Stimulated activated effector memory CD8-positive, alpha-beta T cell treated with anti-CD3 and anti-CD28 coated beads, Interleukin-12 subunit alpha, Interleukin-12 subunit beta, amount 100 ng/mL, for 72 hours (primary cell): ENCODE measurements at places on chromosomes 1 and 21.

DNA sequence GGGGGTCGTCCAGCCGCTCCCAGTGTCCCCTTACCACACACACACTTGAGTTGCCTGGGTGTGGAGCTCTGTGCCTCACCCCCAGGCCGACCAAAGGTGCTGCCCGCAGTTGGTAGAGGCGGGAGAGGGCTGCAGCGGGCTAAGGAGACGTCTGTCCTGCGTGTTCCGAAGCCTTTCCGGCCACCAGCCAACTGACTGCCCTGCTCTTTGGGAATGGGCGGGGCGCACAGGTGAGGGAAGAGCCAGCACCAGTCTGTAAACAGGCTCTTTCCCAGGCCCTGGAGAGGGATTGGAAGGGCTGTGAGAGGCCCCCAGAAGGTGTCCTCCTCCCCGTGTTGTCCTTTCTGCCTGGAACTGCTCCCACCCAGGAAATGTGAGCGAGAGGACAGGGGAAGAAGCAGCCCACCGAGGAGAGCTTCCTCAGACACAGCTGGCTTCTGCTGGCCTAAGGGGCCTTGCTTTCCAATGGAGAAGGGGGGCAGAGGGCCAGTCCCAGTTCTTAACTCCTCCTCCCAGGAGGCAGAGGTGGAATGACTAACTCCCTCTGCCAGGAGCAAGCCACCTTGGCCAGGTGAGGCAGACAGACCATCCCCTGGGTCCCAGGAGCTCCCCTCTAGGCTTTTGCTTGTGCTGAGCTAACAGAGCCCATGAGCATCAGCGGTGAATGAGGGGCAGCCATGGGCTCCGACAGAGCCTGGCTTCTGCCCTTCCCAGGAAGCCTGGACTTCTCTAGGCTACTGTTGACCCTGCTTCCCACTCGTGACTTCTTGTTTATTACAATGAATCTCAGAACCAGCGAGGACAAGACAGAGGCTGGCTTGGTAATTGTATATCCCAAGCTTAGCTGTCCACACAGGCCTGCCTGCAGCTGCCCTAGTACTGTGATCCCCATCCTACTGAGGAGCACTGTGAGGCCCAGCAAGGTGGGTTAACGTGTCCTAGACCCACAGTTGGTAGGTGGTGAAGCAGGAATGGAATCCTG is 158.1 kb upstream of the COA6 start:
- DNase-seq: no peak

DNA sequence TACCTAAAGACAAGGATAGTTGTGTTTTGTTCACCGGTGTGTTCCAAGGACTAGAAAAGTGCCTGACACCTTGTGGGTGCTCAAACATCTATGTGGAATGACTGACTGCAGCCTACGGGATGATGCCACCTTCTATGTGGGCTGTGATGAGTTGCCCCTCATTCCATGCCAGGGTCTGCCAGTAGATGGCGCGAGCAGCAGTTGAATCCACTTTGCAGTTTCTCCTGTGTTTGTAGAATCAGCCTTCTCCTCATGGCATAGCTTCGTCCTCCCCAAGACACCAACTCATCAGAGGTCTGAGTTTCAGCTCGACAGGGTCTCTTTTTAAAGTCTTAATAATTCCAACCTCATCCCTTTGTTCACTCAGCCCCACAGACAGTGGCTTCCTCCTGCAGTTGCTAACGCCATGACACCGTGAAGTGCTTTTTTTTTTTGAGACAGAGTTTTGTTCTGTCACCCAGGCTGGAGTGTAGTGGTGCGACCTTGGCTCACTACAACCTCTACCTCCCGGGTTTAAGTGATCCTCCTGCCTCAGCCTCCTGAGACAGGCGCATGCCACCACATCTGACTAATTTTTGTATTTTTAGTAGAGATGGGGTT is 133.7 kb downstream of the CAPN8 start:
- peak; percentile 74 for DNase-seq

DNA sequence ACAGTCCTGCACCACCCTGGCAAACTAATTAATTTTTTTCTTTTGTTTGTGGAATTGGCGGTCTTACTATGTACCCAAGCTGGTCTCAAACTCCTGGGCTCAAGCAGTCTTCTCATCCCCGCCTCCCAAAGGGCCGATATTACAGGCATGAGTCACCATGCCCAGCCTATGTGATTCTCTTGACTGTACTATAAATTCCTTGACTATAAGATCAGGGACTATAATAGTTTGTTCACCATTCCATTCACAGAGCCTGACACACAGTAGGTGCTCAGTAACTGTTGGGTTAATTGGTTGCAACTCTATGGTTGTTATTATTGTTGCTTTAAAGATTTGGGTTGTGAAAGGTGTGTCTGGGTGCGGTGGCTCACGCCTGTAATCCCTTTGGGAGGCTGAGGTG is 17.2 kb downstream of the DAP3 start:
- no peak for DNase-seq

DNA sequence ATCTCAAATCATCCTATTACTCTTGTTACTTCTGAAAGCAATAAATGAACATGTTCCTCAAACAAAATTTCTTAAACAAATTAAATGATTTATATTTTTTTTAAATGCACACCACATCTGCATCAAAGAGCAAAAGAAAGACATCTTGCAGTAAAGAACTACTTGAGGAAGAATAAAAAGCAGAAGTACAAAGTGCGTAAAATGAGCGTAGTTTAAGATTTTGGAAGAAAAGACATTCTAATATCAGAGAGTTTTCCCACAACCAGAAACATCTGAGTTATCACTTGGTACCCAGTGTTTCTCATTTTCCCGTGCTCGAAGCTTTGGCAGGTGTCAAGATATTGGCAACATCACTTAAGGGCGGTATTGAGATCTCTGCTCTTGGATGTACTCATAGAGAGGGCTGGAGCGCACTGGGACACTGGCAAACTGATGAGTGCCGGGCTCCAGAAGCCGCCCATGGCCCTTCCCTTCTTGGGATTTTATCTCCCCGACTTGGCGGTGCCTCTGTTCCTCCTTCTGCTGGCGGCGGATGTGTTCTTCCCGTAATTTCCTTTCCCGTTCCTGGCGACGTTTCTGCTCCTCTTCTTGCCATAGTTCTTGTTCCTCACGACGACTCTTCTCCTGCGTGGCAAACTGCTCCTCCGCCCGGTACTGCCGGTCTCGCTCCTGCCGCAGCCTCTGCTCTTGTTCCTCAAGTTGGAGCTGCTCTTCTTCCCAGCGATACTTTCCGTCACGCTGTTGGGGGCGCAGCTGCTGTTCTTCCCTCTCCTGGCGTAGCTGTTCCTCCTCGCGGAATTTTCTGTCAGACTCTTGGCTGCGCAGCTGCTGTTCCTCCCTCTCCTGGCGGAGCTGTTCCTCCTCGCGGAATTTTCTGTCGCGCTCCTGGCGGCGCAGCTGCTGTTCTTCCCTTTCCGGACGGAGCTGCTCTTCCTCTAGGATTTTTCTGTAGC is 7.9 kb downstream of the TCHH start:
- DNase-seq: no peak

- DNase-seq: no peak
These were observed 117.8 kb downstream of the RERE start for GRCh38 chr1:8699679-8700078.

DNA sequence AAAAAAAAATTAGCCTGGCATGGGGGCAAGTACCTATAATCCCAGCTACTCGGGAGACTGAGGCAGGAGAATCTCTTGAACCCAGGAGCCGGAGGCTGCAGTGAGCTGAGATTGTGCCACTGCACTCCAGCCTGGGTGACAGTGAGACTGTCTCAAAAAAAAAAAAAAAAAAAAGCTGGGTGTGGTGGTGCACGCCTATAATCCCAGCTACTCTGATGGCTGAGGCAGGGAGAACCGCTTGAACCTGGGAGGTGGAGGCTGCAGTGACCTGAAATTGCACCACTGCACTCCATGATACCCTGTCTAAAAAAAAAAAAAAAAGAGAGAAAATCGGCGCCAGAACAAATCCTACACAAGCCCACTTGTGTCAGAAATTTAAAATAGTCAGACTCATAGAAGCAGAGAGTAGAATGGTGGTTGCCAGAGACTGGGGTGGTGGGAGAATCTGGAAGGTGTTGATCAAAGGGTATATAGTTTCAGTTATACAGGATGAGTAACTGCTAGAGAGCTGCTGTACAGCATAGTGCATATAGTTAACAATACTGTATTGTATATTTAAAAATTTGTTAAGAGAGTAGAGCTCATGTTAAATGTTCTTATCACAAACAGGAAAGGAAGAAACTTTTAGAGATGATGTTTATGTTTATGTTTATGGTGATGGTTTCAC is 9.6 kb downstream of the DIP2A start:
- no peak for DNase-seq

- DNase-seq: no peak
These were observed 922 bp downstream of the CPT2 start for GRCh38 chr1:53197291-53198200.

DNA sequence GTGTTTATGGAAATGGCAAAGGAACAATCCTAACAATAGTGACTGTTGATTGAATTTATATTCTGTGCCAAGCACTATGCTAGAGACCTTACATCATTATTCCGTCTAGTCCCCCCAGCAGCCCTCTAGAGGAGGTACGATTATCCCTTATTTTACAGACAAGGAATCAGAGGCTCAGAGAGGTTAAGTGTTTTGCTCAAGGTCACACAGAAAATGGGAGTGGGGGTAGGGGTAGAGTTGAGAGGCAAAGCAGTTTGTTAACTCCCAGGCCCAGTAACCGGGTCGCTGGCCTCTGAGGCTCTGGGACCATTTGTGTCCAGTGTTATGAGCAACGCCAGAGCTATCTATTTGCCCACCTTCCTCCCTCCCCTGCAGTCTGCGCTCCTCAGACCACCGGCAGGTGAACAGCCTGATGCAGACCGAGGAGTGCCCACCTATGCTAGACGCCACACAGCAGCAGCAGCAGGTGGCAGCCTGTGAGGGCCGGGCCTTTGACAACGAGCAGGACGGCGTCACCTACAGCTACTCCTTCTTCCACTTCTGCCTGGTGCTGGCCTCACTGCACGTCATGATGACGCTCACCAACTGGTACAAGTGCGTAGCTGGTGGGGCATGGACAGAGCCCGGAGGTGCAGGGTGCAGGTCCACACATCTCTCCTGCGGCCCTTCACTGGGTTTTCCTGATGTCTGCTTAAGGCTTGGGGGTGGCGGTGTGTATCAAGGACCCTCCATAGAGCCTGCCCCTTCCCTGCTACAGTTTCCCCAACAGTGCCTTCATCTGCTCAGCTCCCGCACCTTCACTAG is 19.8 kb downstream of the SERINC2 start:
- DNase-seq: no peak

DNA sequence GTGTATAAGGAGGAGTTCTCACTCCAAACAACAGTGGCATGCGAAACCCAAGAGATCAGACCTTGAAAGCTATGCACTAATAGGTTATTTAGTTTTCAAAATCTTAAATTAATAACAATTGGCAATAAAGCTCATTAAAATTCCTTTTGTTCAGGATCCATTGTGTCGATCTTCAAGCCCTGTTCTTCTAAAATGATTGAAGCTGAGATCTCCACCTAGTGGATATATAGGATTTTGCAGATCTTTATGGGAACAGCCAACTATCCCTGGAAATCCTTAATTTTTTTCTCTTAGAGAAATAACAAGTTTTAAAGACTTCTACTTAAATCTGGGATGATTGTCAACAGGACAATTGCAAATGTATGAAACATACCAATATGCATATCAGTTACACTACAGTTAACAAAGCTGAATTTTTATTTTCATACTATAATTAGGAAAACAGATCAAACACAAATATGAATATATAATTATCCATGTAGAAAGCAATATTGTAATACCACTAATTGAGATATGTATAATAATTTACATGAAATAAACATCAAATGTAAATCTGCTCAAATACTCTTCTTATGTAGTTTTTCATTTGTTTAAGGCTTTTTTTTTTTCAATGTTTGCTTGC is 43.3 kb downstream of the LRRC53 start:
- DNase-seq: no peak

DNA sequence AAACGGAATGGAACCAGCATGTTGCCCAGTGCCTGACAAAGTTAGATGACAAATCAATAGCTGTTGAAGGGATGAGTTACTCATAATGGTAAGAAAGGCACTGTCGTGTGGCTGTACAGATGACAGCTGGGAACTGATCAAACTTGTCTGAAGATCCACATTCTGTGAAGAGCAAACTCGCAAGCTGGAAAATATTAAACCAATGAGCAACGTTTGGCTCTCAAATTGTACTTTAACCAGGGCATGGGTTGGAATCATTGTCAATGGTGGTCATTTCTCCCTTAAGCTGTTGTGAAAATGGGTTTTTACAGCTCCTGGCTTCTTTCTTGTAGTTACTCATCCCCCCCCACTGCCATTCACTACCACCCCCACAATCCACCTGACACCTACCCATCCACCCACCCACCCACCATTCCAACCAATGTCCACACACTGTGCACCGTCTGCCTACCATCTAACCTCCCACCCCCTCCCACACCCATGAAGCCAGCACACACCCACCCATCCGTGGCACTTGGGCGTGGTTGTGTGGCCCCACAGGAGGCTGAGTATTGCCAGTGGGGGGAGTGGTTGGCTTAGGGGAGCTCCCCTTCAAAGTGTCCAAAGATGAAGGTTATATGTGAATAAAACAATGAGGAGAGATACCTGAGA is 46.7 kb downstream of the CLDN14 start:
- DNase-seq: no peak

DNA sequence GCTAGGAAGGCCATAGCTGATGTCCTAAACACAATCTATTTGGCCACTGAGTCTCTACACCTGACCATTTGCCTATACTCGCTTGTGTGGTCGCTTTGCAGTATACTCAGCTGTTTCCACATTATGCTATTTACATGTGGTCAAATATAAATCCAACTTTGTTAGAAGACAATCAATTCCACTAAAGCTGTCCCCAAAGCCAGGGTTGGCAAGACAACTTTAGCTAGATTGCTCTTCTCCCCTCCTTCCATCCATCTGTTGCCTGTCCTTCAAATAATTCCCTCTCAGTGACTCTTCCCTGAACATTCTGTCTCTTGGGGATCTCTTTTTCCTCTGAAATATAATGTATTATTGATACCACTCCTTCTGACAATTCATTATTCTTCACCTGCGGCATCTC is 30.1 kb downstream of the AVPR1B start:
- DNase-seq: no peak

DNA sequence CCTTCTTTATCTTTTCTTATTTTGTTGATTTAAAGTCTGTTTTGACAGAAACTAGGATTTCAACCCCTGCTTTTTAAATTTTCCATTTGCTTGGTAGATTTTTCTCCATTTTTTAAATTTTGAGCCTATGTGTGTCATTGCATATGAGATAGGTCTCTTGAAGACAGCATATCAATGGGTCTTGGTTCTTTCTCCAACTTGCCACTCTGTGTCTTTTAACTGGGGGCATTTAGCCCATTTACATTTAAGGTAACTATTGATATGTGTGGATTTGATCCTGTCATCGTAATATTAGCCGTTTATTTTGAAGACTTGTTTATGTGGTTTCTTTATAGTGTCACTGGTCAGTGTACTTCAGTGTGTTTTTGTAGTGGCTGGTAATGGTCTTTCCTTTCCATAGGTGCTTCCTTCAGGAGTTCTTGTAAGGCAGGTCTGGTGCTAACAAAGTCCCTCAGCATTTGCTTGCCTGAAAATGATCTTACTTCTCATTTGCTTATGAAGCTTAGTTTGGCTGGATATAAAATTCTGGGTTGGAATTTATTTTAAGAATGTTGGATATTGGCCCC is 223.9 kb downstream of the USP25 start:
- no peak for DNase-seq
